Choroid plexus epithelial cell (primary cell): ENCODE measurements at places on chromosomes 5 and 9.

GRCh38 chr5:151434570-151435237 is 12.7 kb upstream of the SLC36A1 start:
- DNase-seq, result no peak

GRCh38 chr5:160978944-160979343 is 126.9 kb upstream of the ATP10B start:
- DNase-seq, result no peak

GRCh38 chr9:35689542-35690293 is at the start of gene TPM2:
Gene TPM2 (minus strand): TSS chr9:35689925. CDS start chr9:35689817, 108 bp downstream.
- DNase-seq, result peak; percentile 72

- DNase-seq, result no peak
These were observed 40.0 kb downstream of the SYK start for GRCh38 chr9:90841615-90842014.

DNA sequence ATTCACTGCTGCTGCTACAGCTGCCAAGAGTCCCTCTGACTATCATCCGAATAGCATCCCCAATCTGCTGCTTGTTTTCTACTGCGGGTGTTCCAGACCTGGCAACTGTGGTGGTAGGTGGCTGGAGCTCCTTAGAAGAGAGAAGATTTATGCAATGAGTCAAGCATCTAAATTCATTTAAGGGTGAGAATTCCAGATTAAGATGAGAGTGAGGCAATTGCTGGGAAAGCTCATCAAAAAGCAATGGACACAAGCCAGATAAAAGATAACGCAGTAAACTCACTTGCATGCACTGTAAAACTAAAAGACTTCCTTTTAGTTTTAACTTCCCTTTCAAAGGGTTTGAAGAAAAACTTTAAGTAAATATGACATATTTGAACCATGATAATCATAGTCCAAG is 3.9 kb downstream of the PLK2 start:
- DNase-seq, result no peak

DNA sequence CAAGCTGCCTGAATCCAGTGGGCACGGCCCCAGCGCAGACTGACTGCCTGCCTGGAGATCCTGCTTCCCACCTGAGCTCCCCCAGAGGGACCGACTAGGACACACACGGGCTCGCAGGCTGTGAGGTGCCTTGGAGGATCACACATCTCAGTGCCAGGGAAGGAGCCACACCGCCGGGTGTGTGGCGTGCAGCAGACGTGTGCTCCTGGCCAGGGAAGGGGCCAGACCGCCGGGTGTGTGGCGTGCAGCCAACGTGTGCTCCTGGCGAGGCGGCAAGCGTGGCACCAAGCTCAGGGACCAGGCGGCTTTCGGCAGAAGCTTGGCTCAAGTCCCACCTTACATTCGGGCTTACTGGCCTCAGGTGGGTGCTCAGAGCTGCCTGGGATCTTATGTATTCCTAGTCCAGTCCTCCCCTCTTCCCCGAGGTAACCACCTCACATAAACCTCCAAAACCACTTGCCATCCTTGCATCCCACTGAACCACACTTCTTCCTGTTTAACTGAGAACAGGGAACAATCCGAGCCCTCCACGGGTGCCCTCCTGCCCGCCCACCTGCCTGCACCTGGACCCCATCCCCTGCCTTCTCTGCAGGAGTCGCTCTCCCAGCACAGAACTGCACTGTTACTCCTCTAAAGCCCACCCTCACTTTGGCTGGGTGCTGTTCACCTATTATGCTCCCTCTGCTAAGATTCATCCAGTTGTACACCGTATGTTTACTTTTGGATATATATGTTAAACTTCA is 22.4 kb upstream of the MRNIP start:
- DNase-seq, result no peak
